ENCODE measurements at places on chromosomes 7 and 10.
A peak's percentile ranks its signal among the peaks of the same experiment; 100 is the strongest.

- DNase-seq: no peak
Observed at GRCh38 chr7:82441669-82442478, 1.7 kb downstream of the CACNA2D1 start.

- DNase-seq: no peak
Observed at GRCh38 chr7:133292631-133293030, 39.8 kb downstream of the EXOC4 start.

- no peak for DNase-seq
Observed at GRCh38 chr10:113214331-113214730, 264.3 kb downstream of the TCF7L2 start.

DNA sequence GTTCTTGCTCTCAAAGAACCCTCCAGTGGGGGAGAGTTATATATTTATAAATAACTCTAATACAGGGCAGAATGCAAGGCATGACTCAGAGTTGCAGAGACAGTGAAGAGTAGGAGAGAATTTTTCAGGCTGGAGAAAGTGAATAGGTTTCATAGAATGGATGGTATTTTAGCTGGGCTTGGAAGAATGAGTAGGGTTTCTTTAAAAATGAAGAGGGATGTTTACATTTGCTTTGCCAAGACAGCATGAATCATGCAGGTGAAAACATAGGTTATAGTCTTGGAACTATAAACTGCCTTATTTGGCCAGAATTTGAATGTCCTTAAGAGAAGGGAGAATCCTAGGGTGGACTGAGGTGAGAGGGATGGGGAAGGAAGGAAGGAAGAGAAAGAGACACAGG is 124.8 kb downstream of the CPED1 start:
- peak; percentile 25 for DNase-seq

- DNase-seq: no peak
Observed at GRCh38 chr7:47537716-47538675, 43.9 kb downstream of the TNS3 start.

GRCh38 chr7:36862771-36863261 is 138.5 kb upstream of the AOAH start:
- peak; percentile 56 for DNase-seq

GRCh38 chr10:45091968-45092367 is 91.2 kb downstream of the ZNF22 start:
- DNase-seq: no peak

GRCh38 chr7:102009628-102010027 is 192.2 kb downstream of the CUX1 start:
- no peak for DNase-seq

GRCh38 chr10:113557424-113557862 is 4.6 kb downstream of the HABP2 start:
- no peak for DNase-seq

DNA sequence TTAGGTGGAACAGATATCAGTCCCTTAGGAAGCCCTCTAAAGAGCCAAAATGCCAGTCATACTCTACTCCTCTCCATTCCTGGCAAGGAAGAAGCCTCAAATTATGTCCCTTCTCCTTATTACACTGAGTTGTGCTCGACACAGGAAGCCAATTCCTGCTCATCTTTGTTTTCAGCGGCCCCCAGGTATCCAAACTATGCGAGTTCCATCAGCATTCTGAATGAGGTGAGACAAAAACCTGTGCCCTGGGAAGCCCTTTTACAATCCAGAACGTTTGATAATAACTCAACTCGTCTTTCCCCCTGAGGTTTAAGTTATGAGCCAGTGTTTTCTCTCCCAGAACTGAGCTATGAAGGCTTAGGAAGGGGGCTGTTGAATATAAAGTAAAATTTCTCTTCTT is 580.5 kb downstream of the NXPH1 start:
- DNase-seq: no peak

- peak; percentile 95 for DNase-seq
Observed at GRCh38 chr7:74002474-74003017, 25.4 kb upstream of the ELN start.

- no peak for DNase-seq
Observed at GRCh38 chr10:97319671-97320479, 804 bp downstream of the FRAT1 start.

DNA sequence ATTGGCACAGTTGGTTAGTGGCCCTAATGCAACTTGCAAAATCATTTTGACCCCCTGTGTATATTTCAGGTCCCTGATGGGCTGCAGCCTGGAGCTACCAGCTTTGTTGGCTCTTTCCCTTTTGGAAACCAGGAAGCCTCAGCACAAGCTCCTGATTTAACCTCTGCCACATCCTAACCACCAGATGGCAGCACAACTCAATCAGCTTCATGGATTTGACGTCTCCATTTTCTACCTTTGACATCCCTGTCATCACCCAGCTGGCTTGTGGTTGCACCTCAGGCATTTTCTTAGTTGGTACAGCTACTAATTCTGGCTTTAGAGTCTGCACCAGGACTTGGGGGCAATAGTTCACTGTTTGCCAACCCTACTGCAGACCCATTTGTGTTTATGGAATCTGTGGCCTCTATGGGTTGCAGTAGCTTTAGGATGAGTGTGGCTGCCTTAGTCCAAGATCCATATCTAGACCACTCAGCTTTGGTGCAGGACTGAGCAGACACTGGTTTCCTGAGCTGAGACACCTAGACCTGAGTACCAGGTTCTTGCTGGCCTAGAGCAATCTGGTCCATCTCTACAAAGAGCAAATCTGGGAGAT is 456.2 kb downstream of the REEP3 start:
- peak; percentile 33 for DNase-seq

DNA sequence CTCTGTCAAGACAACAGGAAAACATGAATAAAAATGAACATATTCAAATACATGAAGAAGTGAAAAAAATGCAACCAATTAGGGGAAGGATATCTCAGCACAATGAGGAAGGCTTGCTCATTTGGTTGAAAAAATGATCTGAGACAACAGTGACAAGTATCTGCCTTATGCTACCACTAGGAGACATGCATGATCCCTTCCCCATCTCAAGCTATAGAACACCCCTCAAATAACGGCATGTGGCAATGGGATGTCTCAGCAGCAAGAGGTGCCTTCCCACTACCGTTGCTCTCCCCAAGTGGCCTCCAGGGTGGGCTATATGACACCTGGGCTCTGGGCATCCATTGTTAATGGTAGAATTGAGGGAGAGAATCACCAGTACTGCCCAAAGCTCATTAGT is 98.1 kb upstream of the RSU1 start:
- DNase-seq: peak; percentile 5

GRCh38 chr10:106424981-106425380 is 739.5 kb downstream of the SORCS1 start:
- DNase-seq: no peak

- peak; percentile 83 for DNase-seq
Observed at GRCh38 chr7:65448816-65449504, 75.3 kb downstream of the ZNF92 start.

- DNase-seq: no peak
Observed at GRCh38 chr10:33483816-33484190, 149.3 kb upstream of the NRP1 start.

DNA sequence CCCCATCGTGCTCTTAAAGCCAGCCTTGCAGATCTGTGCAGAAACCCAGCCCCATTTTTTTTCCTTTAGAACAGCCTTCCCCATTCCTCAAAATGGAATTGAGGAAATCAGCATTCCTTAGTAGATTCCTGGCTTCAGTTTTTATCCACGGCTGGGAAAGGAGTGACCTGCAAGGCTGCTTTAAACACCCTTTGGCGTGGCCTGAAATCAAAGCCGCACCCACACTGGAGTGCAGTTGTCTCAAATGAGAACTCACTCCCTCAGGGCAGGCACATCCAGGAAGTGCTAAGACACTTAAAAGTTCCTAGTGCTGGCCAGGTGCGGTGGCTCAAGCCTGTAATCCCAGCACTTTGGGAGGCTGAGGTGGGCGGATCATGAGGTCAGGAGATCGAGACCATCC is 34.8 kb downstream of the HTR5A start:
- no peak for DNase-seq

GRCh38 chr7:122984021-122984420 is 11.5 kb downstream of the TAS2R16 start:
- DNase-seq: no peak

- DNase-seq: no peak
Observed at GRCh38 chr10:77537071-77537470, 100.5 kb downstream of the KCNMA1 start.

GRCh38 chr10:101725296-101726114 is 30.5 kb upstream of the FBXW4 start:
- DNase-seq: no peak

GRCh38 chr10:119777686-119778085 is 51.8 kb downstream of the INPP5F start:
- no peak for DNase-seq

DNA sequence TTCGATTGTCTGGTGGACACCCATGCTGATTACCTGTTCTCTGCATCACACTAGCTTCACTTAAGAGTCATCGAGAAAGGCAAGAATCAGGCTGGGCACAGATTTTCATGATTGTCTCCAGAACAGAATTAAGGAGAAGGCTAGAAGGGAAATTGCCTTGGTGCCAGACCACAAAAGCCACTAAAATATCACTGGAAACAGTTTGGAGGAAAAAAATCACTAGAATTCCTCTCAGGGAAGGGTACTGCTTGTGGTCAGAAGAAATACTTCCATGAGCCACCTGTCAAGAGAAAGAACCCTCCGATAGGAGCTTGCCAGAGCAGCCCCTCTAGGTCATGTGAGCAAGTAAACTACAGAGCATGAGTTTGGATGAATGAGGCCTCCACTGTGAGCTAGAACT is 269.3 kb upstream of the TEX47 start:
- DNase-seq: peak; percentile 33

DNA sequence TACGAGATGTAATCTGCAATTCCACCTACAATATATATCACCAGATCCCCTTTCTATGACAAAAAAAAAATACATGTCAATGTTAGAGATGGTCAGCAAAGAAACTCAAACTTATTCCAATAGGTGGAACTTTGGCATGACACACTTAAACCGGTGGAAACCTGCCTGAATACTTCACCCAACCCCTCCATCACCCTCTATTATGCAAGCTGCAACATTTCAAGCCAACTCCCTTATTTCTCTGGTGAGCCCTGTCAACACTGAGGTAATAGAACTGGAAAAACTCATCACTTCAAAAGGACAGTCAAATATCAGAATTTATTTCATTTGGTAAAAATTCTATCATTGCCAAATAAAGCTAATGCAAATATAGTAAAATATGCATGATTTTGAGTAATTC is 3.6 kb downstream of the ZNF438 start:
- DNase-seq: no peak

DNA sequence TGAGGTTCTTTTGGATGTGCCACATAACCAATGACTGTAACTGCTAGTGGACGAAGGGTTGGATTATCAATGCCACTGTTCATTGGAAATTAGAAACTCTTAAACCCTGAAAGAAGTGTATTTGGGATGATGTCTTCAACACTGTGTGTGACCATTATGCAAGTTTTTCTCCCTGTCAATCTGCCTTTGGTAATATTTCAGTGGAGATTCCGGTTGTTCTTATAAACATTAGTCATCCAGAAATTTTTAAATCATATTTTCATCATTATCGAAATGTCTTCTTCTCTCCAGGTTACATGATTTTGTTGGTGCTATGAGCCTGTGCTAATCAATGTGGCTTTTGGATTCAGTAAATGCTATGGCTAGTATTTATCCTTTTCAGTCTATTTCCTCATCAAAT is 61.7 kb upstream of the KLF6 start:
- no peak for DNase-seq

GRCh38 chr7:158064631-158065030 is 523.0 kb downstream of the PTPRN2 start:
- DNase-seq: no peak

- no peak for DNase-seq
Observed at GRCh38 chr7:130365088-130365487, 15.2 kb upstream of the CPA1 start.

DNA sequence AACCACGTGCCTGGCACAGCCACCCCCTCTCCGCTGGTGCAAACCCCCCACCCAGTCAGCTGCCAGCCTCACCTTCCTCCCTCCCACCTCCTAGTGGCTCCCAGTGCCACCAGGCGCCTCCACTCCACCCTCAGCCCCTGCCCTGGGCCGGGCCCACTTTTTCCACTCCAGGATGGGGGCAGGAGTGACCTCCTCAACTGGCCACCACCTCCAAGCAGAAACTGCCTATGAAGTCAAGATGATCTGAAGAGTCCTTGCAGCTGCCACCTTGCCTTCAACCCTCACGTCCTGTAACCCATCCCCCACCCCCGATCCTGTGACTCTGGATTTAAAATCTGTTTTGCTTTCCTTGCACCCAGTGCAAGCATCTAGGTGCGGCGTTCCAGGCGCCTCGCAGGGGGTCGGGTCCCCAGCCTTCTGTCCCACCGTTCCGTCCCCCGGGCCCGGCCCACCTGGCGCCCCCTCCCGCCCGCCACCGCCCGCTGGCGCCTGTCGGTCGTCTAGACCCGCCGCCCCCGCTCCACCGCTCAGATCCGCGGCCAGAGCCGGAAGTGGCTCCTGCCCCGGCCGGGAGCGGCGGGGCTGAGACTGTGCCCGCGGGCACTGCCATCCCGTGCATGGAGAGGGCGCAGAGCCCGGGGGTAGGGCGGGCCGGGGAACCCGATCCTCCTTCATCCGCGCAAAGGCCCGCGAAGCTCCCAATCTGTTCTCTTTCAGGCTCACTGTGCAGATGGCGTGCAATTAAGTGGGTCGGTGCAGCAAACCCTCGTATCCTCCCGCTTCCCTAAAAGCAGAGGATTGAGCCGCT is 51.2 kb upstream of the GTF2I start:
- peak; percentile 43 for DNase-seq

DNA sequence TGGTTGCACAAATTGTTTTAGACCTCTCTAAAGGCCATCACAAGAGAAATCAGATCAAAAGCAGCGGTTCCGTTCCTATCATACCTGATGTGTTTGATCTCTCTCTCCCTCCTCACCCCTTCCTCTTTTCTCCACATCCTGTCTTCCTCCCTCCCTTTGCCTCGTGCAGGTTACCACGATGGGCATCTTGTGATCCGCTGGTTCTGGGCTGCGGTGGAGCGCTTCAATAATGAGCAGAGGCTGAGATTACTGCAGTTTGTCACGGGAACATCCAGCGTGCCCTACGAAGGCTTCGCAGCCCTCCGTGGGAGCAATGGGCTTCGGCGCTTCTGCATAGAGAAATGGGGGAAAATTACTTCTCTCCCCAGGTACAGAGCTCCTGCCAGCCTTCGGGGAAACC is 28.5 kb upstream of the STK17A start:
- no peak for DNase-seq

GRCh38 chr7:20435305-20435704 is 104.6 kb downstream of the ITGB8 start:
- DNase-seq: no peak

- DNase-seq: no peak
Observed at GRCh38 chr10:124740369-124741280, 3.6 kb downstream of the FAM53B start.

GRCh38 chr7:86937363-86937878 is 122.0 kb downstream of the ELAPOR2 start:
- DNase-seq: no peak

DNA sequence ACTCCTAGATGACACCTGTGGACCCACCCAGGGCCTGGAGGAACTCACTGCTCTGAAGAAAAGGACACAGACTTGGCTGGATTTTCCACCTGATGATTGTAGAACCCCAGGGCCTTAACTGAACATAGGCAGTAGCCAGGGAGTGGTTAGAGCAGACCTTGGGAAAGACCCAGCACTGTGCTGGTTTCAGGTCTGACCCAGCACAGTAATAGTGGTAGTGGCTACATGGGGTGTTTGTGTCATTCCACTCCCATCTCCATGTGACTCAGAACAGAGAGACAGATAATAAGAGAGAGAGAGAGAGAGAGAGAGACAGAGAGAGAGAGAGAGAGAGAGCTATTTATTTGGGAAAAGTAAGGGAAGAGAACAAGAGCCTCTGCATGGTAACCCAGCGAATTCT is 239.1 kb upstream of the MEOX2 start:
- no peak for DNase-seq
